ENCODE measurements at places on chromosomes 13 and 19.

DNA sequence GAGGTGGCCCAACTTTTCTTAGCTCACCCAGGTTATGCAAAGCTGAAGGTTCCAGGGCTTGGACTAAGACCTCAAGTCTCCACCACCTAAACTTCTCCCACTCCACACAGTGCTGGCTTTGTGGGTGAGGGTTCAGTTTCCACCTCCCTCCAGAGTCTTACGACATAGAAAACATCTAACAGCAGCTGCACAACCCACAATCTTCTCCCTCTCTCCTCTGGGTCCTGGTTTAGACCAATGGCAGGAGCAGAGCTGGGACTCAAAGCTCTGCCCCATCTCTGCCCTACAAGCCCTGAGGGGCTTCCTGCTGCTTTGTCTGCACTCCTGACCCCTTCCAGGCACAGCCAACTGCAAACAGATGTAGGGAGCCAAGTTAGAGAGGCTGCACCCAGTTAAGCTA, 16.0 kb downstream of the IRGC start:
- no peak for DNase-seq

- DNase-seq: no peak
Observed at GRCh38 chr13:114296448-114296847, 15.0 kb downstream of the UPF3A start.

DNA sequence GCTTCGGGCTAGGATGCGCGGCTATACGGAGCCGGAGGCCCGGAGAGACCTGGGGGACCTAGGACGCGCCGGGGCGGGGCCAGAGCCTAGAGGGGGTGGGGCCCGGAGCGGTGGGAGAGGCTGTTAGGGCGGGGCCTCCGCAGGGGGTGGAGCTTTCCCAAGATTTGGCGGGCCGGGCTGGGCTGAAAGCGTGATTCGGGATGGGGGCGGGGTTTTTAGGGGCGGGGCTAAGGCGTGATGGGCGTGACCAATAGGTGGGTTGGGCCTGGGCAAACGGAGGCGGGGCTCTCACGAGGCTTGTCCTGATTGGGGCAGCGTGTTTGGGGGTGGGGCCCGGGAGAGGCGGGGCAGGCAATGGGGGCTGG, 439 bp downstream of the RAB11B start:
- DNase-seq: peak; percentile 80

DNA sequence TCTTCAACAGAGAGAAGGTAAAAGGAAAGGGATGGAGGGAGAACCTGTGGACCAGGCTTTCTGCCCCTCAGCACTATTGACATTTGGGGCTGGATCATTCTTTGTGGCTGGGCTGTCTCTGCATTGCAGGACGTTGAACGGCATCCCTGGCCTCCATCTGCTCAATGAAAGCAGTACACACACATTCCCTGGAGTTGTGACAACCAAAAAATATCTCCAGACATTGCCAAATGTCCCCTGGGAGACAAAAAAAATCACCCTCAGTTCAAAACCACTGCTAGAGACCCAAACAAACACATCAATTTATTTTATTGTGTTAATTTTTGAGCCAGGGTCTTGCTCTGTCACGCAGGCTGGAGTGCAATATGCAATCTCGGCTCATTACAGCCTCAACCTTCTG, 43.3 kb downstream of the INSR start:
- DNase-seq: no peak

DNA sequence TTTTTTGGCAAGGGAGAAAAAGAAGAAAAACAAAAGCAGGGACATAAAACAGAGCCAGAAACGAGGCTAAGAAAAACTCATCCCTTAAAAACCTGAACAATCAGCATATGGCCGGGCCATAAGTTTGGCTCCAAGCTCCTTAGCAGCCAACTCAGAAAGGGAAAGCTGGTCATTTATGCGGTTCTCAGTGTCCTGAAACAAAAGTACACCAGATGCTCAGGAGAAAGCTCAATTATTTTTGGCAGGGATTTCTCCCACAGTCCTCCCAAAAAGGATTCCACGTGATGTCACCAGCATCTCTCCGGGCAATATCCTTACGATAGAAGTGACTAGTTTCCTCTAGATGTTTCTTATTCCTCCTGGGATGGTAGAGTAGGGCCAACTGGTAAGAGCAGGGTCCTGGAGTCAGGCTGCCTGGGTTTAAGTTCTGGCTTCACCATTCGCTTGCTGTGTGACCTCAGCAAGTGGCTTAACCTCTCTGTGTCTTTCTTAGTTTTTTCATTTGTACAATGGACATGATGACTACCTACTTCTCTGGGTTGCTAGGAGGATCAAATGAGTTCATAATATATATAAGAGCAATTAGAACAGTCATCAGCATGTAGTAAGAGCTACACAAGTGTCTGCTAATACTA, 34.0 kb downstream of the PIN1 start:
- DNase-seq: no peak

DNA sequence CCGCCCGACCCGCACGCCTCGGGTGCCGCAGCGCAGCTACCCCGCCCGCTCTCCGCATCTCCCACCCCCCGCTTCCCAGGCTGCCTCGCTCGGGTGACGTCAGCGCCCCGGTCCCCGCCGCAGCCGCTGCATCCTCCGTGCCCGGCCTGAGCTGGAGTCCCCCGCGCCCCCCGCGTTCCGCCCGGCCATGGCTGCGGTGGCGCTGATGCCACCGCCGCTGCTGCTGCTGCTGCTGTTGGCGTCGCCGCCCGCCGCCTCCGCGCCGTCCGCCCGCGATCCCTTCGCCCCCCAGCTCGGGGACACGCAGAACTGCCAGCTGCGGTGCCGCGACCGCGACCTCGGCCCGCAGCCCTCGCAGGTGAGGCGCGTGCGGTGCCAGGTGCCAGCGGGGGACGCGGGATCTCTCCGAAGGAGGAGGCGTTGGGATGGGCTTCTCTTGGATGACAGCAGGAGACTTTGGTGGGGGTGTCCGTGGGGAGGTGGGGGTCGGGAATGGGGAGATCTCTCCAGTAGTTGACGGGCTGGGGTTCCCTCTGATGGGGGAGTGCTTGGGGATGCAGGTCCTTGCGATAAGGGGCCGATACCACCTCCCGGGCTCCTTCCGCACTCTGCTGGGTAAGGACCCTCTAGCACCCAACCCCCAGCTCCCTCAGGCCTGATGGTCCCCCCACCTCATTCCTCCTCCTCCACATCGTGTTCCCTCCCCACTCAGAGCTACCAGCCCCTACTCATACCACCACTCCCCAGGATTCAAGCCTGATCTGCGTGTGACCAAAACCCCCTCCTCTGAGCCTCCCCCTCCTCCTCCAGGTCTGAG, at the start of gene TMEM59L:
TMEM59L (plus strand) TSS at position 99 of the 817 bp plus-strand sequence; CDS start at position 188, 89 bp downstream.
- DNase-seq: no peak

GRCh38 chr19:14432791-14433553, at the start of gene PKN1:
TSS of gene PKN1 (plus strand) at chr19:14433306. CDS start at chr19:14433522, 216 bp downstream.
- no peak for DNase-seq

GRCh38 chr19:5387472-5387871, 46.9 kb upstream of the PTPRS start:
- no peak for DNase-seq

DNA sequence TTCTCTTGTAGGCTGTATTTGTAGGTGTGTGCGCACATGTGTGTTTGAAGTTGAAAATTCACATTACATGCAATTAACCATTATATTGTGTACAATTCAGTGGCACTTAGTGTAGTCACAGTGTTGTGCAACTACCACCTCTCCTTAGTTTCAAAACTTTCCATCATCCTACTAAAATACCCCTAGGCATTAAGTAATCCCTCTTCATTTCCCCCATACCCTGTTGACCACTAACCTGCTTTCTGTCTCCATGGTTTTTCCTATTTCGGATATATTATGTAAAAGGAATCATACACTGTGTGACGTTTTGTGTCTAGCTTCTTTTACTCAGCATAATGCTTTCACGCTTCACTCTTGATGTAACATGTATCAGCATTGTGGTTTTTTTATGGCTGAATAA, 16.1 kb downstream of the LSM14A start:
- no peak for DNase-seq

DNA sequence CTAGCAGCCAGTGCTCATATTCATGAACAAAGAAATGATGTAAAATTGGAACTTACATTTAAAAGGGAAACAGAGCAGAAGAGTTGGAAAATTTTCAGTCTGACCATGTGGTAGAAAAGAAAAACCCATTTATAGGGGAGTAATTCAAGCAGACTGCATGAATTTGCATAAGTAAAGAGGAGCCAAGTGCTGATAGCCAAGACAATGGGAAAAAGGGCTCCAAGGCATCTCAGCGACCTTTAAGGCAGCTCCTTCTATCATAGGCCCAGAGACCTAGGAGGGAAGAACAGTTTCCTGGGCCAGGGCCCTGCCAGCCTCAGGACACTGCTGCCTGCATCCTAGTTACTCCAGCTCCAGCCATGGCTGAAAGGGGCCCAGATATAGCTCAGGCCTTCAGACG, 7.5 kb downstream of the DNAJC3 start:
- no peak for DNase-seq

DNA sequence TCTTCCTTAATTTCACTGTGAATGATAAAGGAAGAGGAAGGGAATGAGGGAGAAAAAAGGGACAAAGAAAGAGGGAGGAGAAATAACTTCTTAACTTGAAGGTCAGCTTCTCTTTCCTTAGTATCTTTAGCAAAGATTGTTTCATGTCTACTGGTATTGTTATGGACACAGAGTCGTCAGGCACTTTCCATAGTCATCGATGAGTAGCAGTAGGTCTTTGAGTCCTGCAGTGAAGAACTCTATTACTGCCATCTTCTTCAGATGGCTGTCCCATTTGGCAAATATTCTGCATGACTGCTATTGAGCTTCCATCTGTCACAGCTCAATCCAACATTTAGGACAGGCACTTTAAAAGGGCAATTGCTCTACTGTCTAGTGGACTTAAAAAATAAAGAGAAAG, 2463.1 kb downstream of the PCDH9 start:
- no peak for DNase-seq

- no peak for DNase-seq
Observed at GRCh38 chr13:22311734-22312404, 641.0 kb downstream of the FGF9 start.

DNA sequence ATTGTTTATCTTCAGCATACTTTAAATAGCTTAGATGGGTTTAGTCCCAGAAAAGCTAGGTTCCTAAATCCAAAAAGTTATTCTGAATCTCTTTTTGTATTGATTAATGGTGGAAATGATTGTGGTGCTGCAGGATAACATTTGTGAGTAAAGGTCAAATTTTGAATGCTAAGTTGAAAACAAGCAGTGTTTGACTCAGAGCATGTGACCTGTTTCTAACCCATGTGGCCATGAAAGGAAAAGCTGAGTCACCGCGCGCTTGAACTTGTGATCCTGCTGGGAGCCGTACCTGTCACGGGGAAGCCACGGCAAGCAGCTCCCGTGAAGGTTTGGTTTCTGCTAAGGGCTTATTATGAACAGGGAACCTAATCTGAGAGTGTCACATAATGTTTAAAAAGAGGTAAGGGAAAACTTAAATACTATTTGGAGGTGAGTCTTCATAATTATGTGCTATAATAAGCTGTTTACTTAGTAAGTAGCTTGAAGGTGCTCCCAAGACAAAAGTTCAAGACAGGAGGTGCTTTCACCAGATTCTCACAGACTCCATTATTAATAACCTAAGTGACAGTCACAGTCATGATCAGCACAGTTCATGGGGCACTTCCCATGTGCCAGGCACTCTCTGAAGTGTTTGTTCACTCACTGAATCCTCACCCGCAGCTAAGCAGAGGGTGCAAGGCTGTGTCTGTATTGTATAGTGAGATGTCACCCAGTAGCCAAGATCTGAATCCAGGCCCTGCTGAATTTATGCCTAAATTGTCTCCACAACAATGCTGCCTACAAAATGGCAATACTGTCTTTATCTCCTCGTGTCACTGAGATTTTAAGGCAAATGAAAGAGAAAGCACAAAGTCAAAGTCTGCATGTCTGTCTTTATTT, 286.5 kb downstream of the MYO16 start:
- DNase-seq: peak; percentile 40

DNA sequence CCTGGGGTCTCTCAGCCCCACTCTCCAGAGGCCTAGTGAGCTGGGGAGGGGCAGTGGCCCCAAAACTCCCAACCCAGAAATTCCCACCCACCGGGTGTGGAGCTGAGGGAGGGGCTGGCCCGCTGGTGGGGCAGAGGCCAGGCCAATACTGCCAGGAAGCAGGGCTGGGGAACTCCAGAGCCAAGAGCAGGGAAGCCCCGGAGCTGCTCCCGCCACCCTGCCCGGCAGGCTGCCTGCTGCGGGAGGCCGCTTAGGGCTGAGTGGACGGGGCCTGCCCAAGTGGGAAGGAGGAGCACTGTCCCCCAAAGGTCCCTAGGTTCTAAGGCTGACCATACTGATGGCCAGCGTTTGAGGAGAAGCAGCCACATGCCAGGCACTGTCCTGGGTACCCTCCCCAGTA, 13.0 kb upstream of the RELB start:
- DNase-seq: no peak

GRCh38 chr19:45653634-45654033, 14.4 kb upstream of the GIPR start:
- no peak for DNase-seq

DNA sequence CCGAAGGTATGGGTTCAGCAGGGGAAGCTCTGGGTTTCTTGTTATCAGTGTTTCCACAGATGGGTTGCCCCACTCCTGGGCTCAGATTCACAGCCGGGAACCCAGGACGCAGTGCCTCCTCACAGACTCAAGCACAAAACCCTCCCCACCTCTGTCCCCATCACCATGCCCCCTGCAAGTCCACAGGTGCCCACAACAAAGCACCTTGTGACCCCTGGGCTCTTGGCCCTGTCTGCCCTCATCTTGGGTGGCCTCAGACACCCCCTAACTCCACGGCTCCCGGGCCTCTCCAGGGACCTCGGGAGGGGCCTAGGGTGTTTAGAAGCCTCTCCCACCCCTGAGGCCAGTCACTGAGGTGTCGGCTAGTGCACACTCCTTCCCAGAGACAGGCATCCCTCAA, 231.7 kb downstream of the TUBA3C start:
- no peak for DNase-seq

- no peak for DNase-seq
Observed at GRCh38 chr19:33100894-33101644, 20.1 kb downstream of the GPATCH1 start.

- DNase-seq: no peak
Observed at GRCh38 chr13:46756977-46757376, 40.0 kb downstream of the ESD start.

- DNase-seq: no peak
Observed at GRCh38 chr19:57813919-57814504, 701 bp downstream of the ZNF552 start.

DNA sequence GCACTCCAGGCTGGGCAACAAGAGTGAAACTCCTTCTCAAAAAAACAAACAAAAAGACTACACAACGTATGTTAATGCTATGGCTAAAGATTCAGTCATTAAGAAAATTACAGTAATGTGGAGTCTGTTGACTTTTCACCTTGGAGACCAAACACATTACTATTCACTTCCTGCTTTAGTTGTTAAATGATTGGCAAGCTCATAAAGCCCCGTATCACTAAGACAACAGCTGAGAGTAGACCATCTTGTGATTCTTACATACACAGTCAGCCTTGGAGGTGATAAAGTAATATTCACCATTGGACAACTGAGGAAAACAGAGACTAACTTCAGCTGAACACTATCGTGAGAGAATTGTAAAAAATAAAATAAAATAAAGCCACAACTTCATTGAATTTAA, 86.5 kb downstream of the KCTD12 start:
- DNase-seq: no peak

- DNase-seq: no peak
Observed at GRCh38 chr19:31346184-31347059, 2.8 kb downstream of the TSHZ3 start.
